Stimulated activated CD8-positive, alpha-beta memory T cell treated with anti-CD3 and anti-CD28 coated beads, Interleukin-7, amount 100 ng/mL, for 1 hour (primary cell): ENCODE measurements at places on chromosomes 2 and 18.

DNA sequence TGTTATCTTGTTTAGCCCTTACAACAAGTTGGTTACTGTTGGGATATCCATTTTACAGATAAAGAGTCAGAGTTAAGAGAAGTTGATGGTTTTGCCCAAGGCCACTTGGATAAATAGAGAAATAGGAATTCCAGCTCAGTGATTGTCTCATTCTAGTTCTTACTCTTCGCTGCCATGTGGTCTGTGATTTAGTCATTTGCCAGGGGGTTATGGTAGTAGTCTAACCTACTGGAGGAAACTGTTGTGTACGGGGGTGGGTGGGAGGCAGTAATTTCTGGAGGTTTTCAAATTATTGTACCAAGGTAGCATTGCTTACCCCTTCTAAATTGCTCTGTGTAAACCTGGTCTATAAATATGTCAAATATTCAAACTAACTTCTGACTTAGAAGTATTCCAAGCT lies 110.4 kb downstream of the MAP2 start:
- no peak for DNase-seq

DNA sequence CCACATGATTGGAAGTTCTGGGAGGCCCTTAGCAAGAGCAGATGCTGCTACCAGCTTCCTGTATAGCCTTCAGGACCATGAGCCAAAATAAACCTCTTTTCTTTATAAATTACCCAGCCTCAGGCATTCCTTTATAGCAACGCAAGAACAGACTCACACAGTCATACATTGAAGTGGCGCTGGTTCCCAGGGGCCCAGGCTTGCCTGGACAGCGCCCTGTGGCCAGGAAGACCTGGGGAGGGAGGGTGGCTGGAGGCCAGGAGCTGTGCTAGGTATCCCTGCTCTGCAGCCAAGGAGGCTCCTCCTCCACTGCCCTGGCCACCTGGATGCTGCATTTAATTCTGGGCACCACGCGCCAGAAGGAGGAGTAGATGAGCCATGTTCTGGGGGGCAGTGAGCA lies 98.1 kb downstream of the AGAP1 start:
- DNase-seq: no peak

DNA sequence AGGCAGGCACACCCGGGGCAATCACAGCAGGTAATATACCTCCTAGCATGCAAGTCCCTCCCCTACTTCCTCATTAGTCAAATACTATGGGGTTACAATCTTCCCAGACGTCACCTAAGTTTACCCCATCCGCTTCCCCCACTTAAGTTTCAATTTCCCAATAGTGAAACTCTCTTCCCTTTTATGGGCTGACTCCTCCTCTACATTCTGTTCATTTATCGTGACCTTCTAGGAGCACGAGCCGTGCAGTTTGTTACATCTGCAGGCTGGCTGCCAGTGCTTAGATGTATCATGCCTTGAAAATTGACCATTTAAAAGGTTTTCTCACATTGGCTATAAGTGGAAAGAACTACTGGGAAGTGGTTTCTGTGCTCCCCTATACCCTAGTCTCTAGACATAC lies 1357.8 kb upstream of the CRIM1 start:
- DNase-seq: no peak

GRCh38 chr2:127619877-127620705 lies 25.9 kb upstream of the GPR17 start:
- DNase-seq: no peak

GRCh38 chr2:121682396-121683298 lies 33.4 kb upstream of the CLASP1 start:
- no peak for DNase-seq
